ENCODE measurements at places on chromosomes 16 and 17.

DNA sequence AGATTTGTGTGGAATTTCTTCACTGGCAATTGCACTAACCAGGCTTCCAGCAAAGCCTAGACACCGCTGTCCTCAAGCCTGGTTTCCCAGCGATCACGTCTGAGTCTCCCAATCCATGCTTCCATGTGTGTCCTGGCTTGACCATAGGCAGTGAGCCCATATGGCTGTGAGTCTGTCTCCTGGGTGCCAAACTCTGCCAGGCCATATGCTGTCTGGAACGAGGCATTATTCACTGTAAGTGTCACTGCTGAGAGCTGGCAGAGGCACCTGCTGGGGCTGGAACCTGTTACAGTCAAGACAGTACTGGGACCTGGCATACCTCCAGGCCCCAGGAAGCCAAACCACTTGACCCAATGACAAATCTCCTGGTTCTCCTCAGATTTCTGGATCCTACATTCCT lies 60.4 kb downstream of the HS3ST2 start:
- no peak for DNase-seq

DNA sequence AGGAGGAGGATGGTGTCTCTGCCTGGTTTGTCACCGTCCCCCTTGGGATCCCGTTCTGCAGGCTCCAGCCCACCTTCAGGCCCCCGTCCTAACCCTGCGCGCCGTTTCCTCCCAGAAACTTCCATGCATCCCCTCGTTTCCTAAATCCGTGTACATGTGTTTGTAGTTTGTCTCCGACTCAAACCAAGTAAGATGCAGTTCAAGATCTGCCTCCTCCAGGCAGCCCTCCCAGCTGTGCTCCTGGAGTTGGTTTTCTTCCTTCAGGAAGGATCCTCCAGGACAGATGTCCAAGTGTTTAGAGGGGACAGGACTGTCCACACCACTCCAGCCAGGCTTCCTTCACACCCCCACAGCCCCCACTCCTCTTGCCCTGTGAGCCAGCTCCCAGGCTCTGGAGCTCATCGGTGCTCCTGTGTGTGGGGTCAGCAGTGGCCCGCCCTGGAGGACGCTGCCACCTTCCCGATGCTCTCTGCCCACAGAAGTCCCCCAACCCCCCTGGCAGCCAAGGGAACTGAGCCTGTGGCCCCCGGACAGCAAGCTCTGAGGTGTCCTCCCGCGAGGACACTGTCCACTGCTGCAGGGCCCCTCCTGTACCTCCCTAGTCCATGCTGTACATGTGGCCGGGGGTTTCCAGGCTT lies 11.3 kb downstream of the BAIAP2 start:
- no peak for DNase-seq

- no peak for DNase-seq
These were observed 24.0 kb downstream of the LIMD2 start for GRCh38 chr17:63675607-63676546.

GRCh38 chr16:73027685-73028111 lies 20.2 kb downstream of the ZFHX3 start:
- DNase-seq, result no peak

All from NCI-H82 (cell line).